ENCODE measurements at places on chromosomes 7 and 10. TPM values are rescaled to one million over a fixed set of nuclear protein-coding genes. Genes with fewer than 3 reads are reported as not detected.

Gene CABCOCO1
- total RNA-seq: 0.51 TPM

Gene FAM180A
- total RNA-seq: not detected

Gene OPALIN
- total RNA-seq: not detected

Gene UPK3BL2
- total RNA-seq: 29.8 TPM

Gene CPN1
- total RNA-seq: not detected

Gene MKRN1
- 52.1 TPM for total RNA-seq
